Type B pancreatic cell (in vitro differentiated cells): ENCODE measurements at places on chromosomes 7 and 10.

GRCh38 chr10:13360587-13360986 lies 12.5 kb upstream of the SEPHS1 start:
- DNase-seq: no peak

DNA sequence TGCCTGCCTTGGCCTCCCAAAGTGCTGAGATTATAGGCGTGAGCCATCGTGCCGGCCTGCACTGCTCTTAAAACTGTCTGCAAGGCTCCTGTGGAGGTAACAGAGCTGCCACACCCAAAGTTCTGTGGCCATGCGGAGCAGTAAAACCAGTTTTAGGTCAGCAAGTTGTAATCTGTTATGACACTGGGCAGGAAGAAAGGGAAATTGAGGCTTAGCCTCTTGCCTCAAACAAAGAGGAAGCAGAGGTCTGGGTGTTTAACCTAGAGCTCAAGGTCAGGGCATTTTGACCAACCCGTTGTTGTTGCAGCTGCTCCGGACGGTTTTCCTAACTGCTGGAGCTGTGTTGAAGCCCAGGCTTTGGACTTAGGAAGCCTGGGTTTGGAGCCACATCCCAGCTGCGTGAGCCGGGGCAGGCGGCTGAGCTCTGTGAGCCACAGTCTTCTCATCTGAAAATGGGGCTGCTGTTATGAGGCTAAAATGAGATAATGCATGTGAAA lies 7.4 kb upstream of the RRP12 start:
- no peak for DNase-seq

GRCh38 chr10:93630625-93631557 lies 18.6 kb downstream of the PDE6C start:
- no peak for DNase-seq

GRCh38 chr10:30581779-30582380 lies 47.7 kb downstream of the LYZL2 start:
- DNase-seq: no peak

GRCh38 chr7:77797734-77798393 lies 370 bp downstream of the TMEM60 start:
- no peak for DNase-seq

- DNase-seq: no peak
These were observed 9.7 kb downstream of the DPYSL4 start for GRCh38 chr10:132196178-132197113.
